ENCODE measurements at places on chromosomes 3 and 15.

- DNase-seq, result no peak
Observed at GRCh38 chr3:82163907-82164520, 402.6 kb upstream of the GBE1 start.

GRCh38 chr15:81061490-81062253 lies 60.9 kb downstream of the TLNRD1 start:
- no peak for DNase-seq

DNA sequence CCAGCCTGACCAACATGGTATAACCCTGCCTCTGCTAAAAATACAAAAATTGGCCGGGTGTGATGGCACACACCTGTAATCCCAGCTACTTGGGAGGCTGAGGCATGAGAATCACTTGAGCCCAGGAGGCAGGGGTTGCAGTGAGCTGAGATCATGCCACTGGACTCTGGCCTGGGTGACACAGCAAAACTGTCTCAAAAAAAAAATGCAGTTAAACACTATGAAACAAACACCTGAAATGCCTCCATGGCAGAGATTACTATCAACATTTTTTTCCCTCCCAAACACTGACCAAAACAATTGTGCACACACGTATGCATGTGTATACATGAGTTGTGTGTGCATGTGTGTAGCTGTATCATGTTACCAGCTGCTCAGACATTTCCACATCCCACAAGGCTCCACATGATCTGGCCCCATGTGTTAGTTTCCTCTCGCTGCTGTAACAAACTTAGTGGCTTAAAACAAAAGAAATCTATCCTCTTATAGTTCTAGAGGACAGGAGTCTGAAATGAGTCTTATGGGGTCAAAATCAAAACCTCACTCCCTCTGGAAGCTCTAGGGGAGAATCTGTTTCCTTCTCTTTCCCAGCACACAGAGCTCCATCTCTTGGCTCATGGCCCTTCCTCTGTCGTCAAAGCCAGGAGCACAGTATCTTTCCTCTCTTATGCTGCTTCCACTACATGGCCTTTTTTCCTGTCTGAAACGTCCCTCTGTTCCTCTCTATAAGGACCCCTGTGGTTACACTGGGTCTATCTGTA lies 34.5 kb downstream of the SLC41A3 start:
- no peak for DNase-seq

DNA sequence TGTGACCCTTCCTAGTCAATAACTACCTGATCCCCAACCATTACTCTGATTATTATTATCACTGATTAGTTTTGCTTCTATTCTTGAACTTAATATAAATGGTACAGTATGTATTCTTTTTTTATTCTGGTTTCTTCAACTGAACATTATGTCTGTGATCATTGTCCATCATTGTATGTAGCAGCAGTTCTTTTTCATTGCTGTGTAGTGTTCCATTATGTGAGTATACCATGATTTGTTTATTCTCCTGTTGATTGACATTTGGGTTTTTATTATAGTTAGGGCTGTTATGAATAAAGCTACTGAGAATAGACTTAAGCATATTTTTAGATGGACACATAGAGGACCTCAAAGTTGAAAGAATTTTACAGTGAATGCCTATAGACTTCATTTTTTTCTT lies 2.7 kb downstream of the KIF15 start:
- no peak for DNase-seq
